ENCODE measurements at places on chromosomes 3 and 15.

DNA sequence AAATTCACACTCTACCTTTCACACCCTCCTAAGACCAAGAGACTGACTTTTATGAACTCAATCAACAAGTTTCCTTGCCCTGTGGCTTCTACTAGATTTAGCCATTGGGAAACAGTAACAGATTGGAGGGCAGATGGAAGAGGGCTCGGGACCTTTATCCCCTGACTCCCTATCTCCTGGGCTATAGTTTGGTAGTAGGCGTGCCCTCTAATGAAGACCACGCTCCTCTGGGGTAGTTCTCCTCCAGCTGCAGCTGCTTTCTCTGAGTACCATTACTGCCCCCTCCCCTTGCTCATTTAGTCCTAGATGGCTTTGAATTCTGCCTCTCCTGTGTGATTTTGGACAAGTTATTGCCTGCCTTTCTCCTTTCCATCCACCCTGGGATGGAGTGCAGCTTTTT, 33.3 kb downstream of the FMN1 start:
- DNase-seq: no peak

- no peak for DNase-seq
These were observed 124.5 kb downstream of the SUCLG2 start for GRCh38 chr3:67529915-67530314.

GRCh38 chr3:44478055-44478468, 592 bp upstream of the ZNF445 start:
- no peak for DNase-seq

- no peak for DNase-seq
These were observed 450.3 kb downstream of the IL5RA start for GRCh38 chr3:2659896-2660295.

GRCh38 chr15:31269816-31270575, 56.6 kb upstream of the KLF13 start:
- no peak for DNase-seq

- DNase-seq: no peak
These were observed 109.5 kb downstream of the ADAM10 start for GRCh38 chr15:58639992-58640391.

GRCh38 chr3:123586131-123586530, 1.3 kb upstream of the HACD2 start:
- no peak for DNase-seq

GRCh38 chr3:123036352-123037014, 8.9 kb upstream of the SEMA5B start:
- DNase-seq: no peak

All from thymus (tissue), 14 donors.